ENCODE measurements at places on chromosomes 2 and 18.

- DNase-seq = no peak
Measured at GRCh38 chr2:141528990-141529389, 601.8 kb downstream of the LRP1B start.

DNA sequence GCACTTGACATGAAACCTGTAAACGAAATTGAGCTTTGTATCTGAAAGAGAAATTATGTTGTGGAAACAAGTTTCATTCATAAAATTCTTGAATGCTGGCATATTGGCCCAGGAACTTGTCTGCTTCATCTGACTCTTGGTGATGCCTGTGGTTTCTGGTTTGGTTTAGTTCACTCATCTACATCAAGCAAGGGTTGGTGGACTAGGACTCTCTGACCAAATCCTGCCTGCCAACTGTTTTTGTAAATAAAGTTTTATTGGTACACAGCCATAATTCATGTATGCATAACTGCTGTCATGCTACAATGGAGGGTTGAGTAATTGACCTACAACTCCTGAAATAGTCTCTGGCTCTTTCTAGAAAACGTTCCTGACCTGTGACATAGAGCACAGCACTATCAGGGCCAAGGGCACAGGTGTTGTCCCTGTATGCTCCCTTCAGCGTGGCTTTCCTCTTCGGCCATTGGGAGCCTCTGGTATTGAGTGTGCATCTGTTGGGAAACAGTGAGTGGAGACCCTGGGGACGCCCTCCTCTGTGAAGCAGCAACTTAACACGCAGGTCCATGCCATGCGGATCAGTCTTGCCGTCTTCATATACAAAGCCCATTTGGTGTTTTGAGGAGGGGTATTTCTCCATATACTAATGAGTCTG, 226.3 kb downstream of the SH3RF3 start:
- DNase-seq = no peak

DNA sequence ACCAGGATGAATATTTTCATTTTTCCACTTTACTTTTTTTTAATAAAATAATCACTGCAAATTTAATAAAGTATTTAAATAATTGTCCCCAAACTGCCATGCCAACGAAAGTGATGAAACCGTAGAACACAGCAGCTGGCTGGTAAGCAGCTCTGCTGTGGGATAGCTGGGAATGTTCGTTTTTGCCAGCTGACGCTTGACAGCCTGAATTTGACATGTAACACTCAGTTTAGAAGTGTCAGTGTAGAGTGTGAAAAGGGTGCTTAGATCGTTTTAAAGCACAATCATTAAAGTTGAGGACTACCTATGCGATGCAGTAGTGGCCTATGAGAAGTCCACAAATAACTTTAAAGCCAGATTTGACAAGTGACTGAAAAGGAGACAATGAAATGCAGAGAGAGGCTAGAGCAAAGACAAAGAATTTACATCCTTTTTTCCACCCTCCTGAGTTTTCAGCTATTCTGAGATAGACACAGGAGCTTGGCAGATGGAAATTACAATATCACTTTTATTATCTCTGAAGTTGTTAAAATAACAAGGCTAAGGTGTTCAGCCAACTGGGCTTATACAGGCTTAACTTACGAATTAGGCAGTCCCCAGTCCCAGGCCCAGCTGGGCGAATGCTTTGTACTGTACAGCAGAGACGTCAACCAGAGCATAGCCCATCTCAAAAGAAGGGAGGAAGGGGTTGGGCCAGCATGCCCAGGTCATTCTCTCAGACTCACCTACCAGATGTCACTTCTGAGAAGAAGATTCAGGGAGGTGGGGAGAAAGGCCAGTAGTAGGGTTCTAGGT, 31.9 kb upstream of the SLC1A4 start:
- DNase-seq = no peak

- DNase-seq = no peak
Measured at GRCh38 chr2:221380062-221380461, 192.0 kb downstream of the EPHA4 start.

Data from AG20443 (cell line).